ENCODE measurements at places on chromosomes 6 and 20.

DNA sequence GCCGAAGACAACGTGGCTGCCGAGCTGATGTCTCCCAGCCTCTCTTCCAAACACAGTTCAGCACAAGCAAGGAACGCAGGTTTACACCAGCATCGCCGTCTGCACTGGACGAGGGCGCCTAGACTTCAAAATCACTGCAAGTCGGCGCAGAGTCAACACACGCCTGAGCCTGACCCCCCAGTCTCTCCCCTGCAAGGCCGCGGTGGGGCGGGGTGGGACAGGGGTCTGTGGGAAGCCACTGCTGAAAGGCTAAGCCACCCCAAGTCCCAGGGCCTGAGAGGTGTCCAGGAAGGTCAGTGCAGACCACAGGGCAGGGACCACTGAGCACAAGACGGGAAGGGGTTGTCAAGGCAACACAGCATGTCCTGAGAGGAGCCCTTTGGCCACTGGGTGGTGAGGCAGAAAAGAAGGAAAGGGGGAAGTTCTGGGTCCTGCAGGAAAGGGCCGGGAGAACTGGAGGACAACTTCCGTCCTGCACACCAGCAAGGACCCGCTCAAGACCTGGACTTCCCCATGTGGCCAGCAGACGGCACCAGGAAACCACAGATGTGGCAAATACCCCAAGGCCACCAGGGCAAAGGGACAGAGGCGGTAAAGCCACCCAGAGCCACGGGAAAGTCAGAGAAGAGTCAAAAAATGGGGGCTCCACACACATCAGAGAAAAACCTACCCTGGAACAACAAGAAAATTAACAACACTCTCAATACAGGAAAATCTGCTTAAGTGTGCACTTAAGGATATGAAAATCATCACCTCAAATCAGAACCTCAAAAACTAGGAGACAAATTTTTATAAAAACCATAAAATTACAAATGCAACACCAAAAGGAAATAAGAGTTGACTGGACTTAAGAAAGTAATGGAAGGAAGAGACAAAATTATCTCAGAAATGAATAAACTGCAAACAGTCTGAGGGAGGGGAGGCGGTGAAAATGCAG, 84.8 kb downstream of the TAF4 start:
- no peak for DNase-seq

GRCh38 chr6:15620611-15621010, 42.2 kb downstream of the DTNBP1 start:
- no peak for DNase-seq

DNA sequence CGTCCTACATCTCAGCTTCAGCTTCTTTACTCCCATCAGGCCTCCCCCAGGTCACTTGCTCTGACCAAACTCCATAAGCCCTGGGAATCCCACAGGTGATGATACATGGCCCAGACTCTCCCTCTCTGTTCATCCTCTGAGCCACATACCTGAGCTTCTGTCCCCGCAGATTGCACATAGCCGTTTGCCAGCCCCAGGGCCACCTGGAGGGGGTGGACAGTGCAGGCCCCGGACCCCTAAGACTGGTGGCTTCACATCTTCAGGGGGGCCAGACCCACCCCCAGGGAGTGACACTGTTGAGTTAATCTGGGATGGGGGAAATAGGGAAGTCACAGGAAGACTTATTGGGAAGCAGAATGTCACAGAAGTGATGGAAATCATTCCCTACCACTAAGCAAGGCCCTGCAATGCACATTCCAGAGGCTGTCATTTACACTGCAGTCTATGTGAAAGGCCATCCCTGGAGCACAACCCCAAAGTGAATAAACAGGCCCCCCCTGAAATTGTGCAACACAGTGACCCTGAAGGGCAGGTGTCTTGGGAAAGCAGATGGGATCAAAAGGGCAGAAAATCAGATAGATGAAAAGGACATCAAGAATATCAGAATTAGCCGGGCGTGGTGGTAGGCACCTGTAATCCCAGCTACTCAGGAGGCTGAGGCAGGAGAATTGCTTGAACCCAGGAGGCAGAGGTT, 2.2 kb downstream of the RXRB start:
- no peak for DNase-seq

GRCh38 chr6:112357791-112358190, 10.7 kb downstream of the RFPL4B start:
- DNase-seq: no peak

DNA sequence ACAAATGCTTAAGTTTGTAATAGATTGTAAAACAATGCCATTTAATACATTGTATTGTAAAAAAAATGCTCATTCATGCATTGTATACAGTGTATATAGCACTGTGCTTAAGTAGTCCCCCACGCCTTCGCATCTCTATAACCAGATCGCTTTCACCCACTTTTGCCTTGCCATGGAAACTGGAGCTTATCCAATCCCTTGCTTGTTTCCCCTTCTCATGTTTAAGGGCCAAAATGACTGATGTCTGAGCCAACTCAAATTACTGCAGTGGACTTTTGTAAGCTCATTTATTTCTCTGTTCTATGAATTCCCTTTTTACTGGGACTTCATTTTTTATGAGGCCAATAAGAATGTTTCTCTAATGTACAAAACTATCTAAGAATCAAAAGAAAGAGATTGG, 730.9 kb upstream of the GJE1 start:
- DNase-seq: no peak

GRCh38 chr6:77173472-77174074, 289.7 kb downstream of the HTR1B start:
- DNase-seq: peak; percentile 43

- DNase-seq: no peak
These were observed 386.6 kb downstream of the NKAIN2 start for GRCh38 chr6:124190256-124190655.

GRCh38 chr20:16283307-16283706, 289.9 kb downstream of the KIF16B start:
- DNase-seq: no peak

DNA sequence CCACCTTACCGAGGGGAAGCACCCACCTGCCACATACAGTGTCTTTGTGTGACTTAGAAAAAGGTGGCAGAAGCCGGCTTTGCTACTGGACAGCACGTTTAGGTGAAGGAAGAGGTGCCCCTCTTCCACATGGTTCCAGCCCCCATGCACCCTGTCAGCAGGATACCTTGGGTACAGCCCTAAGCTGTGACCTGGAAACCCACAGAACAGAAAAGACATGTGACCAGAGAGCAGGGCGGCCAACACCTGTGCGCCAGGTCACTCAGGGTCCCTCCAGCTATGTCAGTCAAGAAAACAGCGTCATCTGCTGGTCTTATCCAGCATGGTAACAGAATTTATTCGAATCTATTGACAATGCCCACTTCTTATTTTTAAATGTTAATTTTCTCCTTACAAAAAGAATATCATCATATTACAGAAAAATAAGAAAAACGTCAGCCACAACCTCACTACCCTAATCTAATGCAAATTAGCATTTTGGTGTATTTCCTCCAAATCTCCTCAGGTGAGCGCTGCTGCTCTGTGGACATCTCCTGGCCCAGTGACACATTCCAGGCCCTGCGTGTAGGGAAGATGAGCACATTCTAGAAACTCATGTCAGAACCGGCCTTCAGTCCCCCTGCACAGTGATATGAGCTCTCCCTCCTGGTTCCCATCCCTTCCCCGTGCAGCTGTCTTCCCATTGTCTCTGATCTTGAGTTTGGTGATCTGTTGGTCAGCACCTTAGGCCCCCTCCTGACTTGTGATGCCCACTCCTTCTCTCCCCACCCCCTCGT, 37.2 kb downstream of the GTF2H5 start:
- no peak for DNase-seq

GRCh38 chr20:61300709-61301108, 48.6 kb downstream of the CDH4 start:
- DNase-seq: no peak

DNA sequence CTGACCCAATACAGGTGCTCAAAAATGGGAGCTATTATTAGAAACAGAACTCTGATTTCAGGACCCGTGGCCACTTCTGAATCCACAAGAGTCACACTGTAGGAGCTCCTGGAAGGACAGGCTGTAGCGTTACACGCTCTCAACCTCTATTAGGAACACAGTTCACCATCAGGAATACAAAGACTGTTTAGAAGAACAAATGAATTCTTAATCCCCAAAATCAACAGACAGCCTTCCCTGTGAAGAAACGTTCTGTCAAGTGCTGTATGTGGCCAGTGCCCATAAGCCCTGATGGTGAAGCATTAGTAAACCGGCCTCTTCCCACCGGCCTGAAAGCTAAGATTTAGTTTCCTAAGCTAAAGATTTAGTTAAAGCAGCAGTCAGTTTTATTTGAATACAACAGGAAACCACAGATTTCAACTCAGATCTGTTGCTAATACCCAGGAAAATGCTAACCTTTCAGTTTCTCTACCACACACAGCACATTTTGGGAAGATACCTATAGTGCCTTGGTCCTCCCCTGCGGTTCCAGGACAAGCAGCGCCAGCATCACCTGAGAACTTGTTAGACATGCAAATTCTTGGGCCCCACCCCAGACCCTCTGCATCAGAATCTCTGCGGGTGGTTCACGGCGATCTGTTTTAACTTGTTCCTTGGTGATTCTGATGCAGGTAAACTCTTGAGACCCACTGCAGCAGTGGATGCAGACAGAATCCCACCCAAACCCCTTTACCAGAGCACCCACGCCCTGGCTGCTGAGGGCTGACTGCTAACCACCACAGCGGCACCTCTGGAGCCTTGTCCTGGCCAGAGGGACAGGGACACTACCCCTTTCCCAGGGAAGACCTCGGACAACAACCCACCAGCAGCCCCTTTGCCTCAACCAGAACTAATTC, 33.4 kb downstream of the MTRES1 start:
- peak; percentile 54 for DNase-seq

GRCh38 chr6:1436334-1437306, 47.2 kb downstream of the FOXF2 start:
- DNase-seq: peak; percentile 84

- no peak for DNase-seq
These were observed 32.0 kb upstream of the POPDC3 start for GRCh38 chr6:105211831-105212230.

DNA sequence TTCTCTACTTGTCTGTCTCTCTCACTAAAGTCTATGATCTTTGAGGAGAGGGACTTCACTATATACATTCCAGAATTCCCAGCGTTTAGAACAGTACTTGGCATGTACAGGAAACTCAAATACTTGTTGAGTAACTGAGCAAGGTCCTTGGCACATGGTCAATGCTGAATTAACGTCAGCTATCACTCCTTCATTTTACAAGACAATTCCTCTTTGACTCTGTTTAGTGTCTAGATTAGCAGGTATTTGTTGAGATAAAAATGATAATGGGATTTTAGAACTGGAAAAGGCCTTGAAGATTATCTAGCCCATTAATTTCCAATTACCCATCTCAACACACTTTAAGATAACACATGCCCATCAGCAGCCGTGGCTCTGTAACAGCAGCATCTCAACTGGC, 6.6 kb upstream of the GUCA1B start:
- DNase-seq: no peak

DNA sequence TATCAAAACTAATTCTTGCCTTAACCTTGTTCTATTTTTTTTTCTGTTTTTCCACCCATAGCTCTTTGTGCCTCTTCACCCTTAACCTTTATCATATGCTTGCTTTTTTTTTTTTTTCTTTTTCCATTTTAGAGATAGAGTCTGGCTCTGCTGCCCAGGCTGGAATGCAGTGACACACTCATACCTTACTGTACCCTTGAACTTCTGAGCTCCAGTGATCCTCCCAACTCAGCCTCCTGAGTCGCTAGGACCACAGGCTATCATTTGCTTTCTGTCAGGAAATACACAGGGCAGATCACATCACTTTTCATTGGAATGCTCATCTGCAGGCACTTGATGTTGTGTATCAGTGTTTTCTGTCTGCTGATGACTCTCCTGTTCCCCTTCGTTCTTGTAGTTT, 33.5 kb downstream of the TMEM170B start:
- no peak for DNase-seq

DNA sequence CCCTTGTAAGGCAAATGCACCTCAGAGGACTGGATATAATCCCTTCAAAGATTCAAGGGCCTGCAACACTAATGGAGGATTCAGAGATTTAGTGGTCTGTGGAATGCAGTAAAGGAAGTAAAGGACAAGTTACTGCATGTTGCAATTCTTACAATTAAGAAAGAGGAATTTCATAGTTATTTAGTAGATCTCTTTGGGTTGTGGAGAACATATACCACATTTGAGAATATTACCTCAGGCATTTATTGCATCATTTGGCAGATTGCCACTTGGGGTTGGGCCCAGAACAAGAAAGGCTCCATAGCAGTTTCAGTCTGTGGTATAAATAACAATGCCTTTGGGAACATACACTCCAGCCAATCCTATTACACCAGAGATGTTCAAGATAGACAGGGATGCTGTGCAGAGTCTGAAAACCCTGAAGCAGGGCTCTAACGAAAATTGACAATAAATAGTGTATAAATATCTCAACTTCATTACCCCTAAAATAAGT, 20.9 kb upstream of the EPM2A start:
- DNase-seq: no peak

DNA sequence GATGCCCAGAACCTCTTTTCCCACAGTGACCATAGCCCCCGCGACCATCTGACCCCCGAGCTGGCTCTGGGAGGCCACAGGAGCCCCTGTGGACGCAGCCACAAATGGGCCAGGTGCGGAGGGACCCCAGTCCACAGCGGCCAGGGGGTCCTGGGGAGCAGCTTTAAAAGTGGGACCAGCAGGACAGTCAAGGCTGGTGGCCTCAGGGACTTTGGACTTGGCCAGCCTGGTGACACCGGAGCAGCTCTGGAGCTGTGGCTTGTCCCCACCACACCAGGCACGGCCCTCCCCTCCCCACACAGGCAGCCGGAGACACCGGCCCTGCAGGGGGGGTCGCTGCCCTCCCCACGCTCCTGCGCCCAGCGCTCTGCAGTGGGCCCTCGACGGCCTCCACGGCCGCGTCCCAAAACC, 3.5 kb downstream of the FNDC11 start:
- no peak for DNase-seq

- DNase-seq: no peak
These were observed 65.5 kb downstream of the SOBP start for GRCh38 chr6:107555449-107555848.

DNA sequence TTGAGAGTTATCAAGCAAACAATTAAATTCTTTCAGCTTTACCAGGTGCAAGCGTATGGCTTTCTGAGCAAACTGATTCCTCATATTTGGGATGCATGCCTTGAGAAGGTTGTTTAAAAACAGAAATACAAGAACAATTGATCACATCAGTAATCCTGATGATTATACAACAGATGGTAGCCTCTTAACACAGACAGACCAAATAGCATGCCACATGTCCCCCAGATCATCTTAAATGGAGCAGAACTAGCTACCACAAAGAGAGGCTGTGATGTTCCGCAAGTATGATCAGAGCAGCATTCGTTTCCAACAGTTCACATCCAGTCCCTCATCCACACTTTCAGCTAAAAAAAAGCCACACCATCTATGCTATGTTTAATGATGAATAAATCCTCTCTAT, 246.2 kb upstream of the NRSN1 start:
- no peak for DNase-seq

DNA sequence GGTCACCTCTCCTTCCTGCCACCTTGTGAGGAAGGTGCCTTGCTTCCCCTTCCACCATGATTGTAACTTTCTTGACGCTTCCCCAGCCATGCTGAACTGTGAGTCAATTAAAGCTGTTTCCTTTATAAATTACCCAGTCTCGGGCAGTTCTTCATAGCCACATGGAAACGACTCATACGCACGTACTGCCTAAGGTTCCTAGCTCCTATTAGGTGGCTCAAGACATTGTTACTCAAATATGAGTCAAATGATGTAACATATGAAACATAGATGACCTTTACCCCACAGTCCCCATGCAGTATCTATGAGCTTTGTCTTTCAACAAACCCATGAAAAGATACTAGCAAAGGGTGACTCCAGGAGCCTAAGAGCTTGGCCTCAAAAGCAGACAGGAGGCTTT, 98.3 kb downstream of the SIM1 start:
- no peak for DNase-seq

- DNase-seq: no peak
These were observed 12.4 kb downstream of the DSN1 start for GRCh38 chr20:36761125-36761524.

Measured in iPS DF 6.9 (cell line).